Lower leg skin (tissue), 4 donors: ENCODE measurements at places on chromosomes 6 and 20. TPM values are rescaled to one million over a fixed set of nuclear protein-coding genes. Genes with fewer than 3 reads are reported as not detected.
A peak's percentile ranks its signal among the peaks of the same experiment; 100 is the strongest.

- DNase-seq, result no peak
Measured at GRCh38 chr6:162963861-162964260, 236.1 kb downstream of the PACRG start.

DNA sequence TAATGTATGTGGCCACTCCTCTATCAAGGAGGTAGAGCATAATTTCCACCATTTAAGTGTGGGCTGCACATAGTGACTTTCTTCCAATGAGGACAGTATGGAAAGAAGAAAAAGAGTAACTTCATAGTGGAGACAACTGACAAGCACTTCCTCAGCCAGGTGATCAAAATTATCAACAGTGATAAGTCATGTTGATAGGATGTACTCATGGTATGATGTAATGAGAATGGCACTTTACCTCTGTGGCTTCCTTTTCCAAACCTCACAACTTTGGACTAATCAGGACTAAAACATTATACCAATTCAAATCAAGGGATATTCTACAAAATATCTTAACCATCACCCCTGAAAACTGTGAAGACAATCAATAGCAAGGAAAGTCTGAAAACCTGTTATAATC lies 302.3 kb upstream of the CITED2 start:
- no peak for DNase-seq

- DNase-seq, result no peak
Measured at GRCh38 chr20:17500826-17501225, 30.4 kb downstream of the BFSP1 start.

- peak; percentile 90 for DNase-seq
Measured at GRCh38 chr6:36623547-36624459, 29.6 kb downstream of the SRSF3 start.

DNA sequence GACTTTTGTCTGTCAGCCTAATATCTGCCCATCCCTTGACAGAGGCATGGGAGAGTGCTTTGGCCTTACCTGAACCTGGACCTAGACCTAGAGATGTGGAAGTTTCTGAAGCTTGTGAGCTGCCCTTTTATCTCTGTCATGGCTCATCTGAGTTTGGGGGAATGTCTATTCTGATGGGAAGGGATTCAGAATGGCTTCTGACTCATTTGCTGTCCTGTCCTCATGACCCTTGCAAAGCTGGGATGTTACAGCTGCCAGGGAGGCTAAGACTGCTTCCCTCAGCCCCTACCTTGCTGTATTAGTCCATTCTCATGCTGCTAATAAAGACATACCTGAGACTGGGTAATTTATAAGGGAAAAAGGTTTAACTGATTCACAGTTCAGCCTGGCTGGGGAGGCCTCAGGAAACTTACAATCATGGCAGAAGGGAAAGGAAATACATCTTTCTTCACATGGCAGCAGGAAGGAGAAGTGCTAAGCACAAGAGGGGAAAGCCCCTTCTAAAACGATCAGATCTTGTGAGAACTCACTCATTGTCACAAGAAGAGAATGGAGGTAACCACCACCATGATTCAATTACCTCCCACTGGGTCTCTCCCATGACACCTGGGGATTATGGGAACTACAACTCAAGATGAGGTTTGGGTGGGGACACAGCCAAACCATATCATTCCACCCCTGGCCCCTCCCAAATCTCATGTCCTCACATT lies 252.2 kb downstream of the ERMARD start:
- no peak for DNase-seq

GRCh38 chr6:83536647-83537589 lies 24.6 kb downstream of the PRSS35 start:
- no peak for DNase-seq

DNA sequence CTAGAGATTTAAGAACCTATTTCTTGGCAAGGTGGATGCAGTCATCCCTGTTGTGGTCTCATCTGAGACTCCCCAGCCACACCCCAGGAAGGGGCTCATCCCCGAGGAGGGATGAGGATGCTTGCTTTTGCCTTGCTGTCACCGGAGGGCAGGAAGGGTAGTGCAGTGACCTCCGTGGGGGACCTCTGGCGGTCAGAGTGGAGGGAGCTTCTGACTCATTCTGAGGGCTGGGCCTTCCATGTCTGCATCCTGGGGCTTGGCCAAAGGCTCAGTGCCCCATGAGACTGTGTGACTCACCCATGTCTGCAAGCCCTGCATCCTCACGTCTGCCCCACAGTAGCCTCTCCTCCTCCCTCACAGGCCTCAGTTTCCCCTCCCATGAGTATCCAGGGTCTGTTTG lies 38.7 kb downstream of the UQCC2 start:
- DNase-seq, result no peak

The CD93 gene
- 12.7 TPM for total RNA-seq

The SPAG4 gene
- not detected for total RNA-seq

The NNAT gene
- 1.8 TPM for total RNA-seq

The HMGCLL1 gene
- total RNA-seq, result not detected
